Dorsolateral prefrontal cortex (tissue), 122 donors: ENCODE measurements at places on chromosomes 2 and 18. TPM values are rescaled to one million over a fixed set of nuclear protein-coding genes. Genes with fewer than 3 reads are reported as not detected.

LHCGR gene
- total RNA-seq = 0.76 TPM

NFE2L2 gene
- 54.2 TPM for total RNA-seq

SLC5A7 gene
- total RNA-seq = not detected

SERPINB13 gene
- not detected for total RNA-seq

WIPF1 gene
- 49.7 TPM for total RNA-seq

NAT8 gene
- 0.67 TPM for total RNA-seq

SERPINB2 gene
- total RNA-seq = not detected

PLCL1 gene
- 55.1 TPM for total RNA-seq

ADAM23 gene
- 84.3 TPM for total RNA-seq

KCTD1 gene
- 79.6 TPM for total RNA-seq

ZNF892 gene
- total RNA-seq = 22.8 TPM

NAB1 gene
- 71.3 TPM for total RNA-seq

PLGLB1 gene
- total RNA-seq = 19.1 TPM

TTLL4 gene
- total RNA-seq = 66.9 TPM

DNAJC27 gene
- 26.9 TPM for total RNA-seq

ITGB6 gene
- total RNA-seq = not detected

CCBE1 gene
- total RNA-seq = 3.2 TPM

QPCT gene
- 20.2 TPM for total RNA-seq

FAM237A gene
- not detected for total RNA-seq

BCL11A gene
- total RNA-seq = 57.1 TPM

MEMO1 gene
- total RNA-seq = 43.0 TPM

CHAC2 gene
- 1.8 TPM for total RNA-seq

SOX11 gene
- total RNA-seq = 1.6 TPM
